ENCODE measurements at places on chromosomes 11 and 22.

GRCh38 chr22:37334461-37334858 is 52.2 kb downstream of the CYTH4 start:
- DNase-seq, result no peak

GRCh38 chr11:112297248-112297866 is 36.7 kb upstream of the PLET1 start:
- DNase-seq, result no peak

GRCh38 chr22:37051391-37052385 is at the start of gene KCTD17:
Gene KCTD17 (plus strand): TSS chr22:37051742. CDS start chr22:37051761, 19 bp downstream.
- peak; percentile 9 for DNase-seq

DNA sequence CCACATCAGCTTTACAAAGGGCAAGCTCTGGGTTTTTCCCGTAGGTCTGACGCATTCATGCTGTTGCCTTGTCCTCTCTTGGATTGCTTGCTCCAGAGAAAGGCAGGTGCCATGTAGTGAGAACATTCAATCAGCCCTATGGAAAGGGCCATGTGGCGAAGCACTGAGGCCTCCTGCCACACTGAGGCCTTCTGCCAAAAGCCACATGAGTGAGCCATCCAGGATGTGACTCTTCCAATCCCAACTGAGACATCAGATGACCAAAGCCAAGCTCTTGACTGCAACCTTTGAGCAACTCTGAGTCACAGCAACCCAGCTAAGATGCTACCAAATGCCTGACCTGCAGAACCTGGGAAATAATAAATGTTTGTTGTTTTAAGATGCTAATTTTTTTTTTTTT is 9.0 kb upstream of the PANX3 start:
- DNase-seq, result no peak

GRCh38 chr11:31943056-31943780 is 132.1 kb upstream of the PAX6 start:
- no peak for DNase-seq
